ENCODE measurements at places on chromosomes 12 and 14.

- DNase-seq: no peak
Measured at GRCh38 chr12:42360747-42361403, 34.9 kb downstream of the PPHLN1 start.

DNA sequence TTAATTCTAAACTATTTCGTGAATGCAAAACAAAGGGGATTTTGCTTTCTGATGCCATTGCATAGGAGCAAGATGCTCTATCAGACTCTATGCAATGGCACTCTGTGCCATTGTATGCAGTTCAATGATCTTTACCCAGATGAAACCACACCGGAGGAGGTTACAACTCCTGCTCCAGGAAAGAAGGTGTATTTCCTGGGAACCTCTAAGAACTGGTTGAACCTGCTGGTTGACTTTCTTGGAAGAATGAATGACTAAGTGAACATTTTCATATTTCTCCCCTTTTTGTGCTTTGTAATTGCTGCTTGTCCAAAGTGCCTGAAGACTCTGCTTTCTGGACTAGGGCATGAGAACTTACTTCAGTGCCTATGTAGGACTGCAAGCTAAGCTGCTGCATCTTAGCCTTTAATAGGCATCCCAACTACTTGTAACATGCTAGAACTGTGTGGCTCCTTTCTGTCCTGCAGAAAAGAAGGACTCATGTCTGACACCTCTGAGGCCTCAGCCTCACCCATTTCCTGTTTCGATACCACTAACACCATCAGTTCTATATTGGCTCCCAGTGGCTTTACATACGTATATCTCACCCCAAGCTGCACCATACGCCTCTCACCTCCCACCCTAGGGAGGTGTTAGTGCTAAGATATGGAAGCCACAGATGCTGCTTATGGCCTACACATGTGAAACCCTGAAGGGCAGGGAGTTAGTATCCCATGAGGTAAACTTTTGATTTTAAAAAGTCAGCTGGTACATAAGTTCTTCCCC, 193.5 kb upstream of the CNOT2 start:
- DNase-seq: no peak

- DNase-seq: no peak
Measured at GRCh38 chr14:60819575-60819974, 85.0 kb downstream of the MNAT1 start.

GRCh38 chr12:75481774-75482173, 1.2 kb downstream of the GLIPR1 start:
- no peak for DNase-seq

- no peak for DNase-seq
Measured at GRCh38 chr12:6697584-6698351, 2.8 kb downstream of the PIANP start.

- no peak for DNase-seq
Measured at GRCh38 chr12:43914391-43914790, 78.5 kb downstream of the TMEM117 start.

GRCh38 chr14:90577661-90578282, 180.9 kb downstream of the CALM1 start:
- no peak for DNase-seq

DNA sequence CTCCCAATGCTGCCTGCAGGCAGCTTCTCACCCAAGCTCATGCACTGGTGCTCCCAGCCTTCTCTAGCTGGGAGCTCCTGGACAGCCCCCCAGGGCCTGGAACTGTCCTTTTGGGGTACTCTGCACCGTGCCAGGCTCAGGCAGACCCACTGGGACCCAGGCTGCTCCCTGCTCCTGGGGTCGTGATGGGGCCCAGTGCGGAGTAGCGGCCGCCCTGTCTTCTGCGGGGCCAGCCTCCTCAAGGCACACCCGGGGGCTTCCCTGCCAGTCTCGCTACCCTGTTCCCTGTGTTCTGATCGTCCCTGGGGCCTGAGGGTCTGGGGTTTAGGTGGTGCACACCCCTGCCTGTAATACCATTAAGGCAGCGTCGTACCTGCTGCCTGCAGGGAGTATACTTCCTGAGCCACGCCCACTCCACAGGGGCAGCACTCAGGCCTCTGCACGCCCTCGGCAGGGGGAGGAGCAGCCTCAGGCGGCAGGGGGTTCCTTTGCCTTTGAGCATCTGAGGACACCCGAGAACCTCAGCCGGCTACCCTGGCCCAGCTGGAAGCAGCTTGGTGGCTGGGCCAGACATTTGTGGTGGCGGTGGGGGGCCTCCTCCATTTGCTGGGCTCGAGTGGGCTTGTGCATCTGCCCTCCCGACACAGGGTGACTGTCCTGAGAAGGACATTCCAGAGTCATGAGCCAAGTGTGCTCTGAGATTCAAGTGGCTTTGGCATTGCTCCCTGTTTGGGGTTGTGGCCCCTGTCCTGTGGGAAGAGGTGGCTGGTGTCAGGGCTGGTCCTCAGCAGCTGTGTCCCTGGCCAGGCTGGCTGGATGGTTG, 9.2 kb upstream of the CRIP2 start:
- no peak for DNase-seq

DNA sequence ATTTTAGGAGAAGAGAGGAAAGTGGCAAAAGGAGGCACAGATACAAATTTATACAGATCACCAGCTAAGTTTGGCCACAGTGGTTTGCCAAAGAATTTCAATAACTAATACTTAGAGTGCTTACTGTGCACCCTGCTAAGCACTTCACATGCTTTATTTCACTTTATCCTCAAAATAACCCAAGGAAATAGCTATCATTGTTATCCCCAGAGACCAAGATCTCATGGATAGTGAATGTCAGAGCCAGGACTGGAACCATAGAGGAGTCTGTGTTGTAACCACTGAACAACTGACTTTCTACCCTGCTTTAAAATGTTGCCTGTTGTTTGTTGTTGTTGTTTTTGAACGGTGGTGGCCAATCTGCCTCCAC, 1.3 kb upstream of the TCP11L2 start:
- DNase-seq: no peak

- DNase-seq: no peak
Measured at GRCh38 chr14:72609205-72609916, 284.5 kb downstream of the DPF3 start.

- no peak for DNase-seq
Measured at GRCh38 chr12:122986258-122986871, 5.9 kb downstream of the ARL6IP4 start.

DNA sequence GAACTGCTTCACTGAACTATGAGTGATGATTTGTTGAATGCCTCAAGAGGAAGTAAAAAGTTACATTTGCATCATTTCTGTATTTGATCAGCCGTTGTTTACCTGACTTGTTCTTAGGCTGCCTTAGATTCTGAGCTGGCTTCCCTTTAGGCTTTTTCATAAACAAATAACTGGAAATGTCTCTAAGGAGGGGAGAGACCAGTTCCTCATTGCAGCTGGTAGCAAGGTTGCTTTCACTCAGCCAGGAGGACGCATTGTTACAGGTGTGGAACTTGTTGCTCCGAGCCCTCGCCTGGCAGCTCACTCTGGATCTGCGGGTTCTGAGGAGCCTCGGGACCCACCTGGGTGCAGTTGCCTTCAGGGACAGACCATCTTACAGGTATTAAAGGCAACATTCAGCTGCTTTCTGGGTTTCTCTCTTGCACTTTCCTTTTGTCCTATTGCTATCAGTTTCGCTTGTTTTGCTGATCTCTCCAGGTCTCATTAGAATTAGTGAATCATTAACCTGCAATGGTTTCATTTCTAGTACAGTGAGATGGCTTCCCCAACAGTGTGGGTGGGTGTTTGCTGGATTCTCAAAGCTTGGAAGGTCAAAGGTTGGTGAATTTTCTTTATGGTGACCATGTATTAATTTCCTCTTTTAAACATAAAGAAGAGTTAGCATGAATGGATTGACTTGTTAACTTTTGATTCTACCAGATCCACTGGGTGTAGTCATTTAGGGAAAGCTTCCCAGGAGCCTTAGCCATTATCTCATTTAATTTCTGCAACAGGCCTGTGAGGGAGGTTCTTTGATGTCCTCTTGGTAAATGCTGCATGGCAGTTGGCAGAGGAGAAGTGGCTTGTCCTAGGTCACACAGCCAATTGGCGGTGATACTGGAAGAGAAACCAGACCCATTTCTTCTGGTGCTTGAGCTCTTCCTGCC, at the start of gene PLEKHG7:
Gene PLEKHG7, plus strand, starts transcription at position 236 of the 926 bp plus-strand sequence. CDS start 3,643 bp downstream, outside the sequence.
- no peak for DNase-seq

DNA sequence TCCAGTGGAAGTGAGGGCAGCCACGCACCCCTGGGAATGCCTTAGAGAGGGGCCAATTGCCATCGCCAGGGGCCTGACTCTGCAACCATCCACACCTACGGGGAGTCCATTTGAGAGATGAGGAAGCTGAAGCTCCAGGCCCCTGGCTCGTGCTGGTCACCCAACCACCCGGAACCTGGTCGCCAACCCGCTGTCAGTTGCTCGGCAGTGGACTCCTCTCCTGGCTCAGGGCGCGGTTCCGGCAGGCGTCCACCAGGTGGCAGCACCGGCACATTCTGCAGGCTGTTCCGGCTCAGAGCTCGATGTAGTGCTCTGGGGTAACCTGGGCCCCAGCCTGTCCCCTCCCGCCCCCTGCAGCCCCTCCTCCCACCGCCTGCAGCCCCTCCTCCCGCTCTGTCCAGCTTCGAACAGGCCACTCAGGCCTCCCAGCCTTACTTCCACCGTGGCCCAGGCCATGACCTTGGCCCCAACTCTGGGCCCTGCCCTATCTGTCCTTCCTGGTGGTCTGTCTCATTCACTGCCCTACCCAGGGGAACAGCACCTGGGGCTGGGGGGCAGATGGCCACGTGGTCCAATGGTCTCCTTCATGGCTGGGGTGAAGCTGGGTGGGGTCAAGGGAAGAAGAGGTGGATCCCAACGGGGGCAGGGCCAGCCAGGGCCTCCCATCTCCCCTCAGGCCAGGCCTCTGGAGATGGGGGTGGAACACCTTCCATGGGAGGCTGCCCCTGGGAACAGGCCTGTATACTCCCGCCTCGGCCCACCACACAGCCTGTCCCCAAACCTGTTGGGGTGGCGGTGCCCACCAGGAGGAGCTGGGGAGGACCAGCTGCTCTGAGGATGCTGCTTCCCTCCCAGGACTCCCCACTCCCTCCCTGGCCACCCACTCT, 15.7 kb downstream of the SIVA1 start:
- DNase-seq: peak; percentile 69

DNA sequence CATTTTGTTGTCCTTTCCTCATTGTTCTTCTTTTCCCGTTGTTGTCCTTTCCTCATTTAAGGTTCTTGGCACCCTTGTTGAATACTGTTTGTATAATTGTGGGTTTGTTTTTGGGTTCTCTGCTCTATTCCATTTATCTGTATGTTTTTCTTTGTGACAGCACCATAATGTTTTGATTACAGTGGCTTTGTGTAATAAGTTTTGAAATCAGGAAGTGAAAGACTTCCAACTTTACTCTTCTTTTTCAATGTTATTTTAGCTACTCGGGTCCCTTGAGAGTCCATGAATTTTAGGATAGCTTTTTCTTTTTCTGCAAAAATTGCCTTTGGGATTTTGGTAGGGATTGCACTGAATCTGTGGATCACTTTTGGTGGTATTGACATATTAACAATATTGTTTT, 28.1 kb downstream of the ETNK1 start:
- DNase-seq: no peak

DNA sequence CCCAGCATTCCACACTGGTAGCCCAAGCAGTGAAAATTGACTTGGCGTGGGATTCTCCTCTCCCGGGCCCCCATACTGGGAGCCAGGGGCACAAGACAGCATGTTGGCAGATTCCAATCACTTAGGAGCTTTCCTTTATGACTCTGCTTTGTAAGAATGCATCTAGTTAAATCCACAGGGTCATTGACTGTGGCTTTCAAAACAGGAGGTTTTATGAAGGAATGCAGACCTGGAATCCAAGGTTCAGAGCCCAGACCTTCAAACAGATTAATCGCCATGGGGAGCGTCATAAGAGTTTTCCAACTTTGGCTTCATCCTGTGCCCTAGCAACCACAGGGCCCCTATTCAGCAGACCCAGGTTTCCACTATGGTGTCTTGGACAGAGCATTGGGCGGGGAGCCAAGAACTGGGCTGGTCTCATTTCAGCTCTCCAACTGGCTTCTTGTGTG, 76.4 kb upstream of the RMST start:
- no peak for DNase-seq

DNA sequence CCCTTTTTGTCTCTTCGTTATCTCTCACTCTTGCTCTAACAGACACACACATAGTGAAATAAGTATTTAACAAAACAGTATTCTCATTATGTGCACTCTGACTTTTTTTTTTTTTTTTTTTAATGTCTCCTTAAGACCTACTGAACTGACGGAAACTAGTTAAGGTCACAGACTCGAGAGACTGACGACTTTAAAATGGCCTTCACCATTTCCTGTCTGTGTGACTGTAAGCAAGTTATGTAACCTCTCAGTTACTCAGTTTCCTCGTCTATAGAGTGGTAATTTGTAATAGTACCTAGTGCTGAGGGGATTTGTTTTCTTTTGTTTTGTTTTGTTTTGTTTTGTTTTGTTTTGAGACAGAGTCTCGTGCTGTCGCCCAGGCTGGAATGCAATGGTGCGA, 284.8 kb downstream of the FBXL14 start:
- no peak for DNase-seq

- no peak for DNase-seq
Measured at GRCh38 chr12:122265886-122266229, 436 bp downstream of the VPS33A start.

GRCh38 chr14:81125536-81125935, 95.2 kb downstream of the GTF2A1 start:
- no peak for DNase-seq

DNA sequence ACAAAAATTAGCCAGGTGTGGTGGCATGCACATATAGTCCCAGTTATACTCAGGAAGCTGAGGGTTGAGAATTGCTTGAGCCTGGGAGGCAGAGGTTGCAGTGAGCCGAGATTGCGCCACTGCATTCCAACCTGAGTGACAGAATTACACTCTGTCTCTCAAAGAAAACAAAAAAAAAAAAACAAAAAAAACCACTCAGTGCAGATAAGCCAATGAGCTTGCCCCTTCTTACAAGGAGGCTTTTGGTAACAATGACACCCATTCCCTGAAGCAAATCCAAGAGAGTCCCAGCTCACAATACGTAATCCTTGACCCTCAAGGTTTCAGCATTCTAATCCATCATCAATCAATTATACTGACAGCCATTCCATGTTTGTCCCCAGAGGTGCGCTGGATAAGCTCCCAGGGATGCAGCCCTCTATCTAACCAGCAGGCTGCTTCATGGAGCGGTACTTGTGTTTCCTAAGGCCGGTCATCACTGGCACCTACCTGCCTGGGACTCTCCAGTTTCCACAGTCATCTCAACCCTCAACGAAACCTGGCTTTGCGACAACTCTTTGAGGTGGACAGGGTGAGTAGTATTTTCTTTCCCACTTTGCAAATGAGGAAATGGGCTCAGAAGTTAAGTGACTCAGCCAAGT, 12.4 kb downstream of the GCN1 start:
- DNase-seq: no peak

DNA sequence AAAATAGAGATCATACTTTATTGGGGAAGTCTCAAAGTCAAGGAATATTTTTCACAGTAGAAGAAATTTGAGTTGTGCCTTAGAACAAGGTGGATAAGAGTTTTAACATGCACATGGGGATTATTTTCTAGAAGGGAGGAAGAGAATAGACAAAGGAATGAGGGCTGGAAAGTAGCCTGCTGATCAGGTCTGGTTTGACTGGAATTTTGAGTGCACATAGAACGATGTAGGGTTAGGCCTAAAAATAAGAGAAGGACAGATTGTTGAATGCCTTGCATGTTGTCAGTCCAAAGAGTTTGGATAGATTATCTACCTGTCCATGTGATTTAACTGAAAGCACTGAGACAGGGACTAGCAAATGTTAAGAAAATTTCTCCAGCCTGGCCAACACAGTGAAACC, 87.2 kb downstream of the SRGAP1 start:
- DNase-seq: no peak

GRCh38 chr14:94360945-94361565, 27.3 kb downstream of the SERPINA1 start:
- DNase-seq: no peak
